ENCODE measurements at places on chromosomes 5 and 9.

GRCh38 chr9:121636978-121637712 lies 14.3 kb upstream of the DAB2IP start:
- no peaks in the 10 kb centered on the region for H3K27me3 ChIP-seq
- H3K36me3 ChIP-seq: no peaks in the 10 kb centered on the region
- no peak overlapping the region for H3K4me3 ChIP-seq
- DNase-seq: no peak
- H3K4me1 ChIP-seq: peaks cover 51% of the 10 kb centered on the region
- H3K27ac ChIP-seq: peak overlapping the region; percentile 32

DNA sequence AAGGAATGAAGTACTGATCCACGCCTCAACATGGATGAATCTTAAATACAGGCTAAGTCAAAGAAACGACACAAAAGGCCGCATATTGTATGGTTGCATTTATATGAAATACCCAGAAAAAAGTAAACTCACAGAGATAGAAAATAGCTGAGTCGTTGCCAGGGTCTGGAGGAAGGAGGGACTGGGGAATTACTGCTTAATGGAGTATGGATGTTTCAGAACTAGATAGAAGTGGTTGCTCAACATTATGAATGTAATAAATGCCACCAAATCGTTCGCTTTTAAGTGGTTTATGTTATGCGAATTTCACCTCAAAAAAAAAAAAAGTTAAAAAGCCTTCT lies 784 bp upstream of the MSANTD3 start:
- no peak for DNase-seq
- peaks cover 28% of the 10 kb centered on the region for H3K4me1 ChIP-seq
- H3K27ac ChIP-seq: peak overlapping the region; percentile 35

DNA sequence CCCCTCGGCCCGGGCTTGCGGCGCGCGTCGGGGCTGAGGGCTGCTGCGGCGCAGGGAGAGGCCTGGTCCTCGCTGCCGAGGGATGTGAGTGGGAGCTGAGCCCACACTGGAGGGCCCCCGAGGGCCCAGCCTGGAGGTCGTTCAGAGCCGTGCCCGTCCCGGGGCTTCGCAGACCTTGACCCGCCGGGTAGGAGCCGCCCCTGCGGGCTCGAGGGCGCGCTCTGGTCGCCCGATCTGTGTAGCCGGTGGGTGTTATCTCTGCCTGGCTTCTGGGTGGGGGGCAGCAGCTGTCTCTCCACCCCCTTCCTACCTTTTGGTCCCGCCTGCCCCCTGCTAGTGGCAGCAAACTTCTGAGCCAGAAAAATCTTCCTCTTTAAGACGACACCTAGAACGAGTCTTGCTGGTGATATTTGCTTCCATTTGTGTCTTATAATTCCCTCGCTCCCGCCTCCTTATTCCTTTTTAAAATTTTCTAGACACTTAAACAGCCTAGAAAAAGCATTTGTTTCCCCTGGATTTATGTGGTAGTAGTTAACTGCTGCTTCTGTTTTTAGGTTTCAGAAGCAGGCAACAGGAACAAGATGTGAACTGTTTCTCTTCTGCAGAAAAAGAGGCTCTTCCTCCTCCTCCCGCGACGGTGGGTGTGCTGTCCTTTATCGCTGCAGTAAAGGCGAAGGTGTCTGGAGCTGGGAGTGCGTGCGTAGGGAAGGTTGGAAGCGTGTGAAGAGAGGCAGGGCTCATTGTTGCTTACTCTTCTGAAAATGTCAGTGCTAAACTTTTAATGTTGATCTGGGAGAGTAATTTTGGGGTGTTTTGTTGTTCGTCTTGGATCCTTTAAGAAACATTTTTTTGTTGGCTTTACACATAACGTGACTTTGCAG lies 554 bp downstream of the JAK2 start:
- no peak overlapping the region for H3K27ac ChIP-seq
- no peaks in the 10 kb centered on the region for H3K36me3 ChIP-seq
- peak overlapping the region; percentile 92 for H3K4me3 ChIP-seq

DNA sequence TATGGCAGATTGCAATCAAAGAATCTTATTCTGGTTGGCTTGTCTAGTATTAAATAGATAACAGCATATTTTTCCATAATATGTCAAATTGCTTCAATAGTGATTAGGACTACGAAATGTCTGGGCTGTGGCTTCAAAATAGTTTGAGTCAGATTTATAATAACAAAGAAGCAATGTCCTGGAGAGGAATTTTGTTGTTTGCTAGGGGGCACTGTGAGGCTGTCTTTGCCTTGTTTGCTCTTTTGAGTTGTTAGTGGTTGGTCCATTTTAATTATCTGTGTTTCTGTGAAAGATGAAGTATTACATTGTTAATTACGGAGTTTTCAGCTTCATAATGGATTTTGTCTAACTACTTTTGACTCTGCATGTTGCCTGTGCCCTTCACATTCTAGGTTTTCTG lies 713.6 kb downstream of the TLE4 start:
- peaks cover 34% of the 10 kb centered on the region for H3K4me1 ChIP-seq
- peak; percentile 14 for DNase-seq
- H3K27me3 ChIP-seq: no peaks in the 10 kb centered on the region
- no peaks in the 10 kb centered on the region for H3K36me3 ChIP-seq
- no peak overlapping the region for H3K27ac ChIP-seq

DNA sequence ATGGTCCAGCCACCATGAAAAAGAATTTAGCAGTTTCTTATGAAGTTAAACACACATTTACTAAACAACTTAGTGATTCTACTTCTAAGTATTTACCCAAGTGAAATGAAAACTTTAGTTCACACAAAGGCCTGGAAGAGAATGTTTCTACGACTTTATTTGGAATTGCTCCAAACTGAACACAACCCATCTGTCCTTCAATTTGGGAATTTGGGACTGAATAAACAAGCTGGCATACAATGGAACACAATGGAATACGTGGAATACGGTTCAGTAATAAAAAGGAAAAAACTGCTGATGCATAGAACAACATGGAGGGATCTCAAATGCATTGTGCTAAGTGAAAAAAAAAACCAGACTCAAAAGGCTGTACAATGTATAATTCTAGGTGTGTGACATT lies 44.6 kb upstream of the BASP1 start:
- DNase-seq: no peak
- H3K36me3 ChIP-seq: no peaks in the 10 kb centered on the region
- H3K4me3 ChIP-seq: no peak overlapping the region
- H3K27ac ChIP-seq: no peak overlapping the region

- no peak overlapping the region for H3K27ac ChIP-seq
- H3K27me3 ChIP-seq: no peaks in the 10 kb centered on the region
- H3K36me3 ChIP-seq: peaks cover 6% of the 10 kb centered on the region
- H3K4me1 ChIP-seq: peaks cover 15% of the 10 kb centered on the region
Measured at GRCh38 chr9:28293369-28294090, 720.2 kb upstream of the C9orf72 start.

DNA sequence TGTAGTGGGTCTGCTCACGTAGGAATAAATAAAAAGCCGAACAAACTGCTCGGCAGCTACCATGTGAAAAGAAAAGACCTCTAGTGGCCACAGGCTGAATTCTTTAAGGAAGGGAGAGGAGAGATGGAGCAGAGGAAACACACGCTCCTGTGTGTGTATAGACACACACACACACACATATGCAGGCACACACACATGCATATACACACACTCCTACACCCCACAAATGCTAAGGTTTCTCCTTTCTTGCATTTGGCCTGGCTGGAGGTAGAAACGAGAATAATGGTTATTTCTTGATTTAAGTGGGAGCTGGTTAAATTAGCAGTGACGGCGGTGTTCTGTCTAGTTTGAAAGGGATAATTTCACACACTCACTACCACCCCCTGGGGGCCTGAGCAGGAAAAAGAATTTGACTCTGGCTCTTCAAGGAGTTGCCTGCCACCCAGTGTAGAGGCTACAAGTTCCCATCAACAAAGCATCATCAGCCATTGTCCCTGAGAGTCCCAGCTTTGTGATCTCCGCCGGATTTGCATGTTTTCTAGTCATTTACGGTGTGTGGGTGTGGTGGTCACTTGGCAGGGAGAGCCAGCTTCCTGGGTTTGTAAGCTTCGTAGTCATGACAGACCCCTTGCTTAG lies at the start of gene INSYN2B:
Gene INSYN2B, minus strand, starts transcription at position 78 of the 636 bp plus-strand sequence. CDS start 96,597 bp downstream, outside the sequence.
- peaks cover 50% of the 10 kb centered on the region for H3K4me1 ChIP-seq
- H3K36me3 ChIP-seq: no peaks in the 10 kb centered on the region
- H3K27ac ChIP-seq: peak within 1 kb of the TSS; percentile 70
- peak within 1 kb of the TSS; percentile 69 for H3K4me3 ChIP-seq
- peaks cover 36% of the 10 kb centered on the region for H3K27me3 ChIP-seq

DNA sequence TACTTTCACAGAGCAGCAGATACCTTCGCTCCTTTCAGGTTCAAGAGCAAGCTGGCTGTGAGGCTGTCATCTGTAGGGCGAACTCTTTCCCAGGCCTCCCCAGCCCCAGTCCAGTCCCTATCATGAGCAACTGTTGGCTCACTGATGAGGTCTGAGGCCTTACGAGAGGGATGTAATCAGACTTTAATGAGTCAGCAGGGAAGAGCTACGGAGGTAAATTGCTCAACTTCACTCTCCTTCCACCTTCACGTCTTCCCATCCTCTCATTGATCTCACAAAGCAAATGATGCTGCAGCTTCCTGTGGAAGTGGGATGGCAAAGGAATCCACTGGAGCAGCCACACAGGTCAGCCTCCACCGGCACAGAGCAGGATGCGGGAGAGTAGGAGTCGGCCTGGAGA lies 130.7 kb upstream of the TBCA start:
- peaks cover 12% of the 10 kb centered on the region for H3K4me1 ChIP-seq
- H3K27ac ChIP-seq: peak overlapping the region; percentile 62
- H3K36me3 ChIP-seq: no peaks in the 10 kb centered on the region
- H3K27me3 ChIP-seq: peaks cover 14% of the 10 kb centered on the region
- DNase-seq: no peak
- no peak overlapping the region for H3K4me3 ChIP-seq

- H3K4me1 ChIP-seq: peaks cover 44% of the 10 kb centered on the region
- no peaks in the 10 kb centered on the region for H3K27me3 ChIP-seq
- no peaks in the 10 kb centered on the region for H3K36me3 ChIP-seq
- H3K4me3 ChIP-seq: no peak overlapping the region
Measured at GRCh38 chr9:16680541-16680940, 189.9 kb downstream of the BNC2 start.

DNA sequence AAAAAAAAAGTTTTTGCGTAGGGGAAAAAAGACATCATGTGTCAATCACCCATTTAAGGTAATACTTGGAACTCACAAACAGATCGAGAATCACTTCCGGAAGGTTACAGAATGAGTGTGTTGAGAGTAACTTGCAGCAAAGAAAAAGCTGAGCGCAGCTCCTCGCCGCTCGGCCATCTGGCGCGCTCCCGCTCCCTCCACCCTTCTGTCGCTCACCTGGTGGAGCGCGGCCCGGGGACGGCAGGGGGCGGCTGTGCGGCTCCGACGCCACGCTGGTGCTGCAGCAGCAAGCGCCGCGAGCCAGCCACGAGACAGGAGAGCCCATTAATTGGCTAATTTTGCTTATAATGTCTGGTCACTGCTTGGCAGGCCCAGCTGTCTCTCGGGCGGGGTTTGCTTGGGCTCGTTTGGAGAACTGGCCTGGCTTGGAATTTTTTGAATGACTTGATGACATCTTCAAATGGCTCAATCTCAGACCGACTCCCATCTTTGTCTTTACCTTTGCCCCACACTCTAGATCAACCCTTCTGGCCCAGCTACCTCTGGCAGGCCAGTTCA lies 601.8 kb downstream of the CCDC171 start:
- peak; percentile 79 for DNase-seq
- H3K4me1 ChIP-seq: peaks cover 10% of the 10 kb centered on the region
- peaks cover 31% of the 10 kb centered on the region for H3K27me3 ChIP-seq
- peak overlapping the region; percentile 58 for H3K4me3 ChIP-seq
- H3K27ac ChIP-seq: no peak overlapping the region

DNA sequence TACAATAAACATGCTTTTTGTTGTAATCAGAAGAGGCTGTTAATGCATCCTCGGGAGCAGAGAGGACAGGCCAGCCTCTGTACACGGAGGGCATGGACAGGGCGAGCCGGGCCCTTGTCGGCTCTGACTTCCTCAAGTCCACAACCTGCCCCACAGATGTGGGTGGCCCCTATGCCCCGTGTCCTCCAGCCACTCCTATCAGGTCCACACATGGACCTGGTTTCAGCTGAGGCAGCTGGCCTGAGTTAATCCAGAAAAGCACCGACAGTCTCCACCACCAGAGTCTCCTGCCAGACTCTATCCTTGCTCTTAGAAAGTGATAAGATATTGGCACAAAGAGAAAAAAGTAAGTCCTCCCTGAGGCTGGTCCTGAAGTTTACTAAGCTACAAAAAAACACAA lies 52.4 kb upstream of the PHYKPL start:
- H3K4me1 ChIP-seq: no peaks in the 10 kb centered on the region
- H3K4me3 ChIP-seq: no peak overlapping the region
- no peaks in the 10 kb centered on the region for H3K27me3 ChIP-seq
- no peaks in the 10 kb centered on the region for H3K36me3 ChIP-seq

DNA sequence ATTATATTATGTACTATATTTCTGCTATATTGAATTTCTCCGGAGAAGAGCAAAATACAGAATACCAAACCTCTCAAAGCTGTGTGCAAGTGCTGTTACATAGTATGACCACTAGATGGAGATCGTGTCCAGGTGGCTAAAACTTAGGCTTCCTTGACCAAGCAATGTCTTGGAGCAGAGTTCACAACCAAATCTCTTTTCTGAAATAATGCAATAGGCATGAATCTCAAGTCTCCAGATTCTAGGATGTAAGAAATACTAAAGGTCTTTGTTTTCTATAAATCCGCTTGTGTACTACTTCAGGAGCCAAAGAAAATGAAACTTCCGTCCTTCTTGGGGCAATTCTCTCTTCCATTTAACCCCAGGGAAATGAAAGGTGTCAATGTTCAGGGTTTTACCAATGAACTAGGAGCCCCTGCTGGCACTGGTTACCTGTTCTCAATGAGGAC lies 181.5 kb upstream of the RAI14 start:
- H3K4me3 ChIP-seq: peak overlapping the region; percentile 45
- peaks cover 25% of the 10 kb centered on the region for H3K4me1 ChIP-seq
- peaks cover 9% of the 10 kb centered on the region for H3K27me3 ChIP-seq
- H3K36me3 ChIP-seq: no peaks in the 10 kb centered on the region
- peak overlapping the region; percentile 98 for H3K27ac ChIP-seq
